ENCODE measurements at places on chromosomes 16 and 17.

GRCh38 chr16:89586853-89587252, 11.3 kb downstream of the CPNE7 start:
- DNase-seq = no peak

DNA sequence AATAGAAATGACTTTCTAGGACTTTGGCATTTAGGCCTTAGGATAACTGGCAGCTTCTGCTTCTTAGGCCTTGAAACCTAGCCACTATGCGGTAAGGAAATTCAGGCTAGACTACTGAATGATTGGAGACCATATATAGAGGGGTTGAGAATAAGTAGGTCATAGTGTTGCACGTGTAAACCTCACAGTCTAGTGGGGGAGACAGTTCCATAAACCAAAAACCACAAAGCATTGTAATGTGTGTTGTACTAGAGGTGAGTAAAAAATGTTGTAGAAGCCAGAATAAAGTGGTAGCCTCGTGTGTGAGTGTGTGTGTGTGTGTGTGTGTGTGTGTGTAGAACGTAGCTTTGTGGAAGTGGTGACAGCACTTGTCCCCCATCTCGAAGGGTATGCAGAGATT, 188.5 kb downstream of the MAP2K6 start:
- no peak for DNase-seq

DNA sequence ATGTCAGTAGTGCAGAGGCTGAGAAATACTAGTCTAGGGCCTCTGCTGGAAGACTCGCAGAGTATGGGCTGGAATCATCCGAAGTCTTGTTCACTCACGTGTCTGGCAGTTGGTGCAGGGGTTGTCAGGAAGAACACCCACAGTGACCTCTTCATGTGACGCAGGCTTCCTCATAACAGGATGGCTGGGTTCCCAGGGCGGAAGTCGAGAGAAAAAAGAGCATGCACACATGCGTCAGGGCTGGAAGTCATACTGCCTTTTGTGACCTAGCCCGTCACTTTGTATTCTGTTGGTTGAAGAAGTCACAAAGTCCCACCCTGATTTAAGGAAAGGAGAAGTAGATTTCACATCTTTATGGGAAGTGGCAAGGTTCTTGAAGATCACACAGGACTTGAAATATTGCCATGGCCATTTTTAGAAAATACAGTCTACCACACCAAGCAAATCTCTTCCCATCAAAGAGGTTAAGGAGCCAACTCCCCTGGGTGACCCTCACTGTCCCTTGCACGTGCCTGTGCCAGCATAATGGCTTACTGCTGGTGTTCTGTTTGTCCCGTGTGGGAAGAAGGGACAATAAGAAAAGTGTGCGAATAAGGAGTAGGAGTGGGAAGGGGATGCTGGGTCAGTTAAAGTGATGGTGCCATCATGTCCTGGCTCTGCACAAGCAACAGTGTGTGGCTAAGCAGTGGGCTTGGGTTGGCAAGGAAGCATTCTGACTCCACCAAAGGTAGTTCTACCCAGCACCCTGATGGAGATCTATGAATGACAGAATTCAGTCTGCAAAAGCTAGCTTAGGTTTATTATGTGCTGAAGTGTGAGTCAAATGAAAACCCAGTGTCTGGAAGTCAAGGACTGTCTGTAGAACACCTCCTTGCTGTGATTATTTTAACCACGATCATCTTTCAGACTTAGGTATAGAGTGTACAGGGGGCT, 28.1 kb downstream of the HEATR3 start:
- DNase-seq = peak; percentile 21

DNA sequence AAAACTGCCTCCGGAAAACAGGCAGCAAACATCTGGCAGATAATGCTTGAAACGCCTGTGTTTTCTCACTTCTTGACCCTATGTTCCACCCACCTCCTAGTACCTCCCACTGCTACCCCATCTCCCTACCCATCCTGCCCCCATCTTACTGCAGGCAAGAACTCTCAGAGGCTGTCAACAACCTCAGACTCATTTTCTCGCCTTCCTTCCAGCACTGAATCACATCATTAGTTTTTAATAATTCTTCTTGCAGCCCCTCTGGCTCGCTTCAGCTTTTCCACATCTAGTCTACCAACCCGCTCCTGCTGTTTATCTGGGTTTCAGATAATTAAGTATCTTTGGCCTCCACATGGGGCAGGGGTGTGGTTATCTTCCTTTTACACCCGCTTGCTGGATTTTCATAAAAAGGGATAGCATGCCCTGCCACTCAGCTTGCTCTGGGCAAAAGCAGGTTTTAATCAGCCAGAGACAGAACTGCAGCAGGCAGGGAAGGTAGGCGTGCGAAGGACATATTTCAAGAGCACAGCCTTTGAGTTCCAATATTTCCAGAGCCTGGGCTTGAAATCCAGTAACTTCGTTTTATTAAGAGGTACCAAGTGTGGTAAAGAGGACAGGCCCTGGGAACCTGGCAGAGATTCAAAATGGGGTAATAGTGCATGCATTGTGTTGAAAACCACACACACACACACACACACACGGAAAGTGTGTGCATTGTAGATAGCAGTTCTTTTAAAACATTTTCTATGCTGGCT, 87.5 kb downstream of the BMERB1 start:
- DNase-seq = no peak

DNA sequence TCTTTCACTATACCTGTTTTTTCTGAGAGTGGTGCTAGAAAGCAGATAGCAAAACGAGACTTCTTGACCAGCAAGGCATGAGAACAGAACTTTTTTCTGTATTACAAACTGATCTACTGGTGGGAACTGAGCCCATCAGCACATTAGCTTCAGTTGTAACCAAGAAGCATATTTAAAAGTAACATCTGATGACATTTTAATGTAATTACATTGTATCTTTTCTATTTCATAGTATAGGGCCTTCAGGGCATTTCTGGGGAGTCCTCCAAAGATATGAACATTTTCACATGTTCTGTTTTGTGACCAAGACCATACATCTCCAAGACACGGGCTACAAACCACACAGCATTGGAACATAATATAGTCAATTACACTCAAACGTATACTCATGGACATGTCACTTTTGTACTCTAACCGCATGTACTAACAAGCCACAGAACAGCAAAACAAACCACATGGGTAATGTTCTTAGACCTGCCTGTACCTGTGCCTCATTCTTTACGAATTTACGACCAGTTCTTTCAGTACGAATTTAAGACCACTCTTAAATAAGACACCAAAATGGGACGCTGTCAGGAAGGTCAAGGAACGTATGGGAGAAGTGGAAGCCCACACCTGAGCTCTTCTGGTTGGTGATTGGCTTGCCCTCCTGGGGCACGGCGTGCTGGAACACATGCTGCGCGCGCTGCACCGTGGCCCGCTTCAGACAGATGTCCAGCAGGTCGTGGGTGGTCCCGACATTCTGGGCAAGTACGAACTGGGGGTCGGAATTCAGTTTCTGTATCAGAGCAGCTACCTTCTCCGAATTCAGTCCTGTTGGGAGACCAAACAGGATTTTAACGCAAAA, 825 bp downstream of the BLMH start:
- DNase-seq = peak; percentile 45

DNA sequence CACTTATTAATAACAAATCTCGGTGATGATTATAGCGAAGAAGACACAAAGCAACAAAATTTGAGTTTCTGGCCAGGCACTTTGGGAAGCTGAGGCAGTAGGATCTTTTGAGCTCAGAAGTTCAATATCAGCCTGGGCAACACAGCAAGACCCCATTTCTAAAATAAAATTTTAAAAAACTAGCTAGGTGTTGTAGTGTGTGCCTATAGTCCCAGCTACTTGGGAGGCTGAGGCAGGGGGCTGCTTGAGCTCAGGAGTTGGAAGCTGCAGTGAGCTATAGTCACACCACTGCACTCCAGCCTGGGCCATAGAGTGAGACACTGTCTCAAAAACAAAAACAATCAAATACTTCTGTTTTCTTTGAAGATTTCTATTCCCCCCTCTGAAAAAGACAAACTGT, 104.9 kb downstream of the SYCE1L start:
- DNase-seq = no peak

DNA sequence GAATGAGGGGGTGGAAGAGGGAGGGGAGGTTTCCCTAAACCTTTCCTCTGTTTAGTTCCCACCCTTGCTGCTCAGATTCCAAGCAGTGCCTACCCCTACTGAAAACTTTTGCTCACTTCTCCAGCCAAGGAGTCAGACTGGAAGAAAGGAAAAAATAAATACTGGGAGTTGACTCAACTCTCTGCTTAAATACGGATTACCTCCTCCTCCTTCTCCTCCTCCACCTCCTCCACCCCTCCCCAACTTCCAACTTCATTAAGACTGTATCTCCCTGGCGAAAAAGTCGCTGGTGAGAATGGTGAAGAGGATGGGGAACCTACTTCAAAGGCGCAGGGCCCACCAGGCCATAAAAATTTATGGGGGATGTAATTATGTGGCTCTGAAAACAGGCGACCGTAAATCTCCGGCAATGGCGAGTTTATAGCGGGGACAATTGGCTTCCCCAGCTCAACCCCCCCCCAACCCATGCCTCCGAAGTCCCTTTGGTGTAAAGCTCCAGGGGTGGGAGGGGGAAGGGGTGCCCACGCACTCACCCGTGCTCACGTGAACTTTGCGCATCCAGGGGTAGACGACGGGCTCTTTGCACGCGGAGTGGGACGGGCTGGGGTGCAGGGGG, 712 bp downstream of the HOXB4 start:
- peak; percentile 32 for DNase-seq

DNA sequence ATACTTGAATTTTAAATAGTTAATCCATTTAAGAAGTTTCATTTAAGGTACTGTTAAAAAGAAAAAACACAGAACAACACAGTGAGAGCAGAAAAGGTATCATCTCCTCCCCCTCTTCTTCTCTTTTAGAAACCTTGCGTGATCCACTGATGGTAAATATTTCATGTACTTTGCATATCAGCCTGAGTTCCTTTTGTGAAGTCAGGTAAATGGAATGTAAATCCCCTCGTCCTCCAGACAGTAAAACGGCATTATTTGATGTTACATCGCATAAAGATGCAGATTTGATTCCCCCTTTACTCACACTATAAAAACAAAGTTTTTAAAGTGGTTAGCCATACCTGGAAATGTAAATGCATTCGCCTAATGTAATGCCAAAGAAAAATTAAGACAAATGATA, 234.4 kb downstream of the WWOX start:
- no peak for DNase-seq

- DNase-seq = no peak
Measured at GRCh38 chr17:80443916-80444643, 29.1 kb downstream of the ENDOV start.

DNA sequence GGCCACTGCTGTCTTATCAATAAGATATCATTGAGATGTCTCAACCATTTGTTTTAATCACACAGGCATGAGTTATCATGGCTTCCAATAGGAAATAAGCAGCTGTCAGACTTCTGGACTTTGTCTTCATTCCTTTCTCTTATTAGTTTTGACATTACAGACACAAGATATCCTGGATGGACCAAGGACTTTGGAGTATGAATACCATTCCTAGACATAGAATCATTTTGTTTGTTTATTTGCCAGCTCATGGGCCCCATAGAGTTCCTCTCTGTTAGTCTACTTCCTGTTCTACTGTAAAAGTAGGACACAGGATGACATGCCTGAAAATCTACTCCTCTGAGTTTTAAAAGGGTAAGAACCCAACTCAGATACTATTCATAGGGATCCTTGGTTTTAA, 77.7 kb upstream of the KCNJ16 start:
- no peak for DNase-seq

DNA sequence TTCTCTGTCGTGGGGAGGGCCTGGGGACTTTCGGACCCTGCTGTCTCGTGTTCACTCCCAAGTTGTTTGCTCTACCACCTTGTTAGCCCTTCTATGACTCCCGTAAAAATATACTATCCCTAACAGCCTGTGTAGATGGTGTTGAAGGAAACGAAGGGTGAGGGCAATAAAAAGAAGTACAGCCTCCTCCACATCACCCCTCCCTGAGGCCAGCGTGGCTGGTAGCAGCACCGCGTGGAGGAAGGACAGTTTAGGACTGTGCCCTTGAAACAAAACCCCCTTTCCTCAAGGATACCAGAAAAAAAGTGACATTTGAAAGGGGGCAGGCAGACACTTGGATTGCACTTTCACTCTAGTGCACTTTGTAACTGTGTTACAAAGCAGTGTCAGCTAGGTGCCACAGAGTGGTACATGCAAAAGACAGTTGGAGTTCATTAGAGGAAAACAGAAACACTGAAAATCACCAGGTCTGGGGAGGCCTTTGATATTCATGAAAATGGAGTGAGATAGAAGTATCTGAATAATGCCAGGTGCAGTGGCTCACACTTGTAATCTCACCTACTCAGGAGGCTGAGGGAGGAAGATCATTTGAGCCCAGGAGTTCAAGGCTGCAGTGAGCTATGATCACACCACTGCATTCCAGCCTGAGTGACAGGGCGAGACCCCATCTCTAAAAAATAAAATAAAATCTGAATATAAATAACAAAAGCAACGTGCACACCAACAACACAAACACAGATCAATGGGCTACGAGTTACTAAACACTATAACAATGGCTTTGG, 53.8 kb downstream of the TBX4 start:
- no peak for DNase-seq

DNA sequence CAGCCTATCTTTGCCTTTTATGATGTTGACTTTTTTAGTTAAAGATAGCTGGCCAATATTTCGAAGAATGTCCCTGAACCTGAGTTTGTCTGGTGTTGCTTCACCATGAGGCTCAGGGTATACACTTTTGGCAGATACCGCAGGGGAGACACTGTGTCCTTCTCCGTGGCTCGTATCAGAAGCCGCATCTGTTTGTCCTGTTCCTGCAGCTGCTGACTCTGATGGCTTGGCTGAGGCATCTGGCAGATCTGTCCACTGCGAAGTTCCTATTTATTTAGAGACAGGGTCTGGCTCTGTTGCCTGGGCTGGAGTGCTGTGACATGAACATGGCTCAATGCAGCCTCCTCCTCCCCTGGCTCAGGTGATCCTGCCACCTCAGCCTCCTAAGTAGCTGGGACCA, 93.5 kb downstream of the CRISPLD2 start:
- no peak for DNase-seq

- DNase-seq = no peak
Measured at GRCh38 chr16:57564571-57565270, 22.3 kb downstream of the ADGRG5 start.

DNA sequence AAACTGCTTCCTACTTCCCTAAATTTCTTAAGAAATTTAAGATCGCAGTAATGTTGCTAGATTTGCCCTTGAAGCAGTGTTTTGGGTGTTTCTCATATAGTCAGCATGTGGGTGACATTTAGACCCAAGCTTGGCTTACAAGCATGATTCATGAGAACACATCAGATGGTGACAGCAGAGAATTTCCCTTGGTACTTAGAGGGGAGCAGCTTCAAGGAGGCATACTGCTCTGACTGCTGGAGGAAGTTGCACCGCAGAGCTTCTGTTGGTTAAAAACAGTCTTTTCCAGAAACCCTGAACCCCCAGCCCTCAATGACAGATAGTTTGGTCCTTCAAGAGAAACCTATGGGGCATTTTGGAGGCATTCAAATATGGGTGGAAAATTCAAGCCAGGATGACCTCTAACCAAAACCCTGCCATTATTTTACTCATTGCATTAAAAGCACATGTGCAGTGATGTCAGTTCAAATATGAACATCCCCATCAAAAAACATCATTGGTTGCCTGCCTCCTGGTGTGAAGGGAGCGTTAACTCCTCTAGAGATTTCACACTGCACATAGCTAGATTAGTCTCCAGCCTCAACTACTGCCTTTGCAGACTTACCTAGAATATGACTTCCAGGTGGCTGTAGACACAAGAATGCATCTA, 201.5 kb upstream of the CACNG5 start:
- DNase-seq = peak; percentile 36
